ENCODE measurements at places on chromosomes 5 and 9. TPM values are rescaled to one million over a fixed set of nuclear protein-coding genes. Genes with fewer than 3 reads are reported as not detected.

GRCh38 chr5:180026320-180026719 lies 45.2 kb downstream of the RNF130 start:
- no peak for DNase-seq

- DNase-seq, result peak; percentile 48
Observed at GRCh38 chr9:113580041-113580953, 116.8 kb downstream of the RGS3 start.

RELL2 gene
- total RNA-seq, result 18.2 TPM

LIX1 gene
- not detected for total RNA-seq

DNA sequence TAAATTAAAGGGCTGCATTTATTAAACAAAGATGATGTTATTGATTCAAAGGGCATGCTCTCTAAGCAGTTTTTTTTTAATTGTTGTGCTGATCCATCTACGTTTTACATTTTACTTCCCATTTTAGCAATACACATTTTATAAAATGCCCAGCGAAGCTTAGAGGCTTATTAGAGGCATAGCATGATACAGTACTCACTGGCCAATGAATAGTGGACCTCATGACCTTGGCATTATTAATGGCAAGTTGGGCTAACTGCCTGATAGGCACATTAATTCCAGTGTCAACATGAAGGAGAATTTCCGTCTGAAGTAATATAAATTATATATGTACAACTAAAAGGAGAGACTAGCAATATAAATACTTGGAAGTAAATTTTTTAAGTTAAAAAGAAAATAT lies 837.2 kb downstream of the EFNA5 start:
- DNase-seq, result no peak

GRCh38 chr5:168800701-168801100 lies 221.5 kb upstream of the PANK3 start:
- DNase-seq, result no peak

DNA sequence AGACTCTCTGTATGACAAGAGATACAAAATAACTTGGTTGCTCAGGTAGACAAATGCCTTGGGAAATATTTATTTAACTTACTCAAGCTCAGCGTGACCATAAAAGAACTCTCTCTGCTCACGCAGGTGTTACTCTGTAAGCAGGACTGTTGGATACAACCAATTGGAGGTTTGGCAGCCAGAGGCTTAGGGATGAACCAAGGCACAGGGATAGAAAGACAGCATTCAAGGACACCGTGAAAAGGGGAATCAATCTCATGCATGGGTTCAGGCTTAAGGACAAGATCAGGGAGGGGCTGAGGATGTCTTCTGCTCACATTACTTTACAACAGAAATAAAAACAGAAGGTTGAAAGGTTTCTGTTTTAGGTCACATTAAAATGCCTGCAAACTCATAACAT lies 389.0 kb upstream of the BRINP1 start:
- no peak for DNase-seq

- DNase-seq, result no peak
Observed at GRCh38 chr5:11504886-11505193, 399.4 kb downstream of the CTNND2 start.

TRAPPC13 gene
- 18.8 TPM for total RNA-seq

- no peak for DNase-seq
Observed at GRCh38 chr5:104429911-104430310, 867.3 kb upstream of the NUDT12 start.

GRCh38 chr5:150763023-150763769 lies 4.4 kb upstream of the DCTN4 start:
- no peak for DNase-seq

CCNO gene
- not detected for total RNA-seq

PDE6A gene
- total RNA-seq, result not detected

PAIP1 gene
- 30.6 TPM for total RNA-seq

DNA sequence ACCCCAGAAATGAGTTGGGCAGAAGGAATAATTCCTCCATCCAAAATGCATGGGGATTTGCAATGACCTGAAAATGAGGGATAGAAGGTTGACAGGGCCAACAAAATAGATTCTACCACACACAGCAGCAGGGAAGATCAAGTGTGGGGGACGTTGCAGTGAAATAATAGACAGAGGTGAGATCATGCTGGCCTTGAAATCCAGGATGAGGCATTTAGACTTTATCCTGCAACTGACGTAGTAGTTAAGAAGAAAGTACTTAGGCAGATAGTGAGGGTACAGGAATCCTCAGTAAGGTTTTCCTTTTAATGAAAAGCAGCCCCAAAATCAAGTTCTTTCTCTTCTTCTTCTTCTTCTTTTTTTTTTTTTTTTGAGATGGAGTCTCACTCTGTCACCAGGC lies 31.6 kb upstream of the TGFBR1 start:
- DNase-seq, result no peak

DNA sequence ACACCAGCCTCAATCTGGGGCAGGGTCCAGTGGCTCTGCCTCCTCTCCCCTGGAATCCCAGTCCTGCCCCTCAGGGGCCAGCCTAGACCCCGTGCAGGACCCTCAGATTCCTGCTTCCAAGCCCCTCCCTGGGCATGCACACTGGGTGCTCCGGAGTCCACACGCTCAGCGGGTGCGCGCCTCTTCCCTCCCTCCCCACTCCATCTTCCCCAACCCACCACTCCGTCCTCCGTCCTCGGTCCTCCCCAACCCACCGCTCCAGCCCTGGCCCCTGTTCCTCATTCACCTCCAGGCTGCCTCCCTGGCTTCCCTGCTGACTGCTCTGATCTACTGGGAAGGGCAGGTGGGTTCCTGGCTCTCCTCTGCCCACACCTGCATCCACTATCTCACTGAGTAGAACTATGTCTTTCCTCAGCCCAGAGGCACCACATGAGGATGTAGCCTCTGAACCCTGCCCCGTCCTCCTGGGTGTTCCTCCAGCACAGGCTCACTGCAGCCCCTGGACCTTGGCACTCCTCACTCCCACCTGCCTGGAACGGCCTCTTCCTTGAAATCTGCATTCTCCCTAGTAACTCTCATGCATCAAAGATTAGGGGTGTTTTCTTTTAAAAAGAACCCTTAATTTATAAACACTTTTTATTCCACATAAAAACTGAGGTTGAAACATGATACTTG lies 92.8 kb downstream of the CAMSAP1 start:
- no peak for DNase-seq

DNA sequence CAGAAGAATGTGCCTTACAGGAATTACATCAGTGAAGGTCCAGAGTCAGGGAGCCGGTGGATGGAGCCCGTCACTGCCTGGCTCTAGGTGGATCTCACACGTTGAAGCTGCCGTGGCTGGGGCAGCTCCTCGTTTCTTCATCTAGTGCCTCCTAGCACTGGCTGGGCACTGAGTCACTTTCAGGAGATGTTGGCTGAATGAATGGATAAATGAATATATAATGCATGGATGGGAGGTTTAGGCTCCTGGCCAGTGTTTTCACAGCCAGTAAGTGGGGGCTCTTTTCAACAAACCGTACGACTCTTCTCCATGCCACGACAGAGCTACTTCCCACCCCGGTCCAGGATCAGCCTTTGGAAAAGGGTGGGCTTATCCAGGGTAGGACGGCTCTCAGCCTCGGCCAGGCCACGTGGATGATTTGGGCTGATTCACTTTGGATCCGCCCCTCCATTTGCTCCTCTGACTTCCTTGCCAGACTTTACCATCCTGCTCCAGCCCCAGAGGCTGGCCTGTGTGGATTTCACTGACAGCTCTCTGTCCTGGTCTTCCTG lies 1.3 kb upstream of the SH3PXD2B start:
- DNase-seq, result no peak

GFPT2 gene
- not detected for total RNA-seq

ADAMTS12 gene
- total RNA-seq, result not detected

CSF2 gene
- not detected for total RNA-seq

- DNase-seq, result no peak
Observed at GRCh38 chr9:132577119-132577518, 5.3 kb upstream of the BARHL1 start.

GRCh38 chr9:4967523-4967922 lies 17.5 kb upstream of the JAK2 start:
- no peak for DNase-seq

TMCO6 gene
- 24.5 TPM for total RNA-seq

DNA sequence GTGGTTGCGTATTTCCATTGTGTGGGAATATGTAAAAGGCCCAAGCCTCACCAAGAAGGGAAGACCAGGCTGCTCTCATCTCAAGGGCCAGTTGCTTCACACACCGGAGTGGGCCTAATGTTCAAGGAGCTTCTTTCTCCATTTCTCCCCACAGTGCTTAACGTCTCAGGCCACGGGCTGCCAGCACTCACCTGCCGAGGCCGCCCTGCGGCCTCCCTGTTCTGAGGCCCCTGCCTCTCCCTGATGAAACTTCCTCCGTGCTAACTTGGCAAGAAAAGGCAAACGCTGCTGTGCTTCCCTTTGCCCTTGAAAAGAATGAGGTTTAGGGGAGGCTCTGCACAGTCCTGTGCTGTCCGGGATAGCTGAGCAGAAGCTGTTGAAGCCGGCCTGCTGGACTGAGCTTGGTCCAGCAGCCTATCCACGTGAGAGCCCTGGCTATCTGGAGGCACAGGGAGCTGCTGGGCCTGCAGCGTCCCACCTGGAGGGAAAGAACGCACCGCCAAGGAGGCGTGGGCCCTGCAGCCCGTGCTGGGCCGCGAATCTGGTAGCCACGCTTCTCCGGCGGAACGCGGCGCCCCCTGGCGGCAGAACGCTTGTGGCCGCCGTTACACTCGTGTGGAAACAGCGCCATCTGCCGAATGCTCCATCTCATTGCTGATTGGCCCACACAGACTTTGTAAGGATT lies 73.5 kb upstream of the PRSS3 start:
- peak; percentile 71 for DNase-seq

HMCN2 gene
- not detected for total RNA-seq

- no peak for DNase-seq
Observed at GRCh38 chr5:127331890-127332649, 41.5 kb downstream of the MEGF10 start.

NUTM2G gene
- not detected for total RNA-seq

DNA sequence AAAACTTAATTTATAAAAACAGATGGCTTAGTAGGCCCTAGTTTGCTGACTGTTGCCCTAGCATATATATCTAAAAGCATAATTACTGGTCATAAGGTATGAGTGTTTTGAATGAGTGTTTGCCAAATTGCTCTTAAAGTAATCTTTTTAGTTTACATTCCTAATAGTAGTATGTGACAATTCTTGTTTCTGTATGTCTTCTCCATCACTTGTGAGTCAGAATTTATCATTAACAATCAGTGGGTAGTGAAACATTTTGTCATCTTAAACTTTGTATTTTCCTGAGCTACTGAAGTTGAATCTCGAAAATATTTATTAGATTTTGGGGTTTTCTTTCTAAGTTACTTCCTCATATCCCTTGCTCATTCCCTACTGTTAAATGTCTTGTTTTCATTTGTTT lies 49.6 kb downstream of the APC start:
- DNase-seq, result no peak

DNA sequence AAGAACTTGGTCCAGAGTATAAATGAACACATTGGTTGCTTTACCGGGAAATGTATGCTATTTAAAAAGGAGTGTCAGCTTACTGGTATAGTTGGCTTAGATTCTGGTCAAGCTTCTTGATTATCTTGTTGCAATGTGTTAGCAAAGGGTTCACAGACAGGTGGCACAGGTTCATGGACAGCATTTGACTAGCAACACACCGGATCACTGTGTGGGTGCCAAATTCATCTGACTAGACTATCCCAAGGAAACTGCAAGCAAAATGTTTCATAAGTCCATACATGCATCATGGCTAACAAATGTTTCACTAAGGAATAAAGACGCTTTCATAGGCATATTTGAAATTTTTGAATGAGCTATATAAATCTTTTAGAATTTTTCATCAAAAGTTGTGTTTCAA lies 274.1 kb downstream of the PLK2 start:
- no peak for DNase-seq

GARNL3 gene
- 2.8 TPM for total RNA-seq

DNA sequence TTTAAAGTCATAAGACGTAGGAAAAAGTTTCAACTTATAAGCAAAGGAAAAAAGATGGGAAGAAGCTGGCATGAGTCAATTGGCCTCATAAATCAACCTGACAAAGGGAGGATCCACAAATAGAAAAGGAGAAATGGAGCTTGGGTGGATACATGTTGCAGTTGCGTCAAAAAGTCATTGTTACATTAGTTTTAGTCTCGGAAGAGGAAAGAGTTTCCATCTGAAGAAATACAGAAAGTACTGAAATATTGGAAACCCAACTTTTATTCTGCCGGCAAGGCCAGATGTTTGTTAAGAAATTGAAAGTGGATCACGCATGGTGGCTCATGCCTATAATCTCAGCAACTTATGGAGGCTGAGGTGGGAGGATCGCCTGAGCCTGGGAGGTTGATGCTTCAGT lies 11.3 kb upstream of the TIMD4 start:
- no peak for DNase-seq

DNA sequence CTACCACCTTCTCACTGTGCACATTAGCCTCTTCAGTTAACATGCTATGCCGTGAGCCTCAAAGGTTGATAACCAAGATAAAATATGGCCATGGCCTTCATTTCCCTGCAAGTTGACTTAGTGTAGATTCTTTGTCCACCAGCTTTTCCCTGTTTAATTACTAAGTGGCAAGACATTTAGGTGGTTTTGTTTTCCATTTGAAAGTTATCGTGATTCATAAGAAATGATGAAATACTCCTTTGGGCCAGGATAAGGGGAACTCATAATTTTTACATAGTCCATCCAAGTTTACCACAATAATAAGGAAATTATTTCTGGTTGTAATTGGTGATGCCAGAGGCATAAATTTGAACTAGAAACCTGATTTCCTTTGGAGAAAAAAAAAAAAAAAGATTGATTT lies 609.6 kb downstream of the TAF11L14 start:
- DNase-seq, result no peak

DNA sequence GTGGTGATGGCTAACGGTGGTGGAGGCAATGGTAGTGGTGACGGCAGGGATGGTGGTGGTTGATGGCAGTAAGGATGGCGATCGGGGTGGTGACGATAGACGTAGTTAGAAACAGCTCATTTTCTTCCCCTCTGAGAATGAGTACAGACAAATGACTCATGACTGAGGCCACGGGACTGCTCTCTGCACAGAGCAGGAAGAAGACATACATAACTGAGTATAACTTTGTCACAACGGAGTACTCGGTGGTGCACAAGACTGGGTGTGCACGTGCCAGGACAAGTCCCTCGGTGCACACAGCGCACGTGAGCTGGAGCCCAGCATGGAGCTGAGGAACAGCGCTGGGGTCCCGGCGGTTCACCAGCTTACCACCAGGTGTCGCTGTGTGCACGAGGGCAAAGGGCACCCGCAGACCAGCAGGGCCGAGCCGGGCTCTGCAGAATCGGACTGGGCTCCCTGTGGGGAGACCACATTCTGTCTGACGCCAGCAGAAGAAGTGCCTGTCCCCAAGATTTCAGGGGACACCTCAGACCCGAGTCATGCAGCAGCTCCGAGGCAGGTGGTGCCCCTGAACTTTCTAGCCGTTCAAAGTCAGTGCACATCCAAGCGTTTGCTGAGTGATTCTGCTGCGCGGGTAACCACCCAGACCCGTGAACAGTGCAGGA lies 188.6 kb downstream of the FSTL4 start:
- DNase-seq, result peak; percentile 73

All from naive thymus-derived CD4-positive, alpha-beta T cell (primary cell).